WTC11 (cell line): ENCODE measurements at places on chromosomes 12 and 14. TPM values are rescaled to one million over a fixed set of nuclear protein-coding genes. Genes with fewer than 3 reads are reported as not detected.

NCAPD2 gene
- 131 to 141 TPM (median 133 TPM) in 3 replicates for total RNA-seq

DNA sequence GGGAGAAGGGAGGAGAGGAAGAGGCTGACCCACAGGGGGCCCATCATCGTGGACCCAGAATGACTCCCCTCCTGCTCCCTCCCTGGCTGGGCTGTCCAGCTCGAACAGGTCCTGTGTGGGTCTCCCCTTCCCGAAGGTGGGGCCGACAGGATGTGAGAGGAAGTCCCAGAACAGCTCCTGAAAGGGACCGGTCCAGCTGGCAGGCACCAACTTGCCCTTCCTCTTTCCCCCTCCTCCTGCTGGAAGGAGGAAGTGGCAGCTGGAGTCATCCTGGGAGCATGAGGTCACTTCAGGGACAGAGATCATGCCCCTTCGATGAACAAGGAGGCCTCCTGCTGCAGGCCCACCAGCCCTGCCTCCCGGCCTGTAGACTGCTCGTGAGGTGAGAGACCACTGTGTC, 35.0 kb upstream of the BEGAIN start:
- DNase-seq = peak; percentile 10
- peaks cover 11% of the 10 kb centered on the region for H3K4me1 ChIP-seq
- H3K27me3 ChIP-seq = peaks cover 9% of the 10 kb centered on the region
- no peak overlapping the region for H3K27ac ChIP-seq

GRCh38 chr14:64604001-64604400, 54.2 kb downstream of the PPP1R36 start:
- H3K4me1 ChIP-seq = peaks cover 3% of the 10 kb centered on the region; the same call in 1 of the 2 replicates
- H3K27ac ChIP-seq = no peak overlapping the region
- DNase-seq = no peak
- no peak overlapping the region for H3K4me3 ChIP-seq
- no peaks in the 10 kb centered on the region for H3K27me3 ChIP-seq

DNA sequence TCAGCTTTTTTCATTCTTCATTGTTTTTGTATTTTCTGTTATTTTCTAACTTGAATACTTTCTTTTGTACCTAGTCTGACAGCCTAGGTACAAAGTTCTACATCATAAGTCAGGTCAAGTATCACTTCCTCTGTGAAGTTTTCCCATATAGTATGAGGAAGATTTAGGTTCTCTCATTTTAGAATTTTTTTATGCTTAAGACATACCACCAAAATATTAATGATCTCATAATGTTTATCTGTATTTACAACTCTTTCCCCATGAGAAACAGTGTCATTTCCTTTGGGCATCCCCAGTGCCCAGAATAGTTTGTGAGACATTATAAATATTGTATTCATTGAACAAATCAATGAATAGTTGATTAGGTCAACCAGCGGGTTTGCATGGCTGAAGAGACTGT, 3.1 kb upstream of the ATF7IP start:
- H3K36me3 ChIP-seq = peaks cover 14% of the 10 kb centered on the region
- no peaks in the 10 kb centered on the region for H3K27me3 ChIP-seq
- peaks cover 6% of the 10 kb centered on the region for H3K4me1 ChIP-seq

DNA sequence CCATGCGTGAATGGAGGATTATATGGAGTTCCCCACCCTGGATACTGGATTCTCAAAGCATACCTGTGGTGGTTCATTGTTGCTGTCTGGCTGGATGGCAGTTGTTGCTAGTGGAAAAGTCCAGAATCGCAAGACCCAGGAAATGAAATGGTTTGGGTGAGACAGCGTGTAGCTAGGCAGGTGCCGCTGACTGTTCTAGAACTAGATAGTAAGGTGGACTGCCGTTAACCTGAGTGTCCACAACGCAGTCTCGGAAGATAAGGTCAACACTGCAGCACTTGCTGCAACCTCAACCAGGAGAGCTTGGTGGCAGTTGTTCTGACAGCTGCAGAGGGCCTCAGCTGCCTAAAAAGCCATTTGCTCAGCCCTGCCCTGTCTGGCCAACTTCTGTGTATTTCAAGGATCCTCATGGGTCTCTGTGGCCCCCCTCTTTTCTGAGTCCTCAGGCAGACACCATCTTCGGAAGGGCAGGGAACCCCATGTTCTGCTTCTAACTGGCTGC, 15.5 kb upstream of the IRF2BPL start:
- H3K4me3 ChIP-seq = no peak overlapping the region
- DNase-seq = no peak
- no peaks in the 10 kb centered on the region for H3K36me3 ChIP-seq
- H3K4me1 ChIP-seq = peaks cover 60% of the 10 kb centered on the region
- peak overlapping the region; percentile 2; the same call in 1 of the 2 replicates for H3K27ac ChIP-seq
- peaks cover under 1% of the 10 kb centered on the region; the same call in 1 of the 2 replicates for H3K27me3 ChIP-seq

DNA sequence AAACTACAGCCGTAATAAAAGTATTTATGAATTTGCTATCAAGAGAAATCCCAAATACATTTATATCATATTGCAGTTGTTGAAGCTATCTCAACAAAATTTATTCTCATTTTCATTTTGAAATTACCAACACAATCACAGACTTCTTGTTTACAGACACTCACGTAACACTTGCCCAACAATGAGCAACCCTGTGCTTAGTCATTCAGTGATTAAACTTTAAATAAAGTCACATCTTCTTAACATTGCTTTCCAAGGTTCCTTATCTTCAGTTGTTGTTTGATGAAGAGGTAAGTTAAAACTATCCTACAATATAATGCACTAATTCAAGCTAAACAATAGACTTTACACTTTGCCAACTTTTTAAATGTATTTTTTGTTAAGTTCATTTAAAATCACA, 601.8 kb downstream of the SLC16A7 start:
- H3K36me3 ChIP-seq = no peaks in the 10 kb centered on the region
- DNase-seq = no peak
- H3K4me3 ChIP-seq = no peak overlapping the region
- no peaks in the 10 kb centered on the region for H3K27me3 ChIP-seq
- H3K4me1 ChIP-seq = peaks cover 9% of the 10 kb centered on the region
- no peak overlapping the region for H3K27ac ChIP-seq

- no peaks in the 10 kb centered on the region for H3K27me3 ChIP-seq
- no peak overlapping the region for H3K27ac ChIP-seq
- no peak overlapping the region for H3K4me3 ChIP-seq
- no peaks in the 10 kb centered on the region for H3K4me1 ChIP-seq
- H3K36me3 ChIP-seq = no peaks in the 10 kb centered on the region
Measured at GRCh38 chr14:68172627-68173026, 353.0 kb downstream of the RAD51B start.

FAIM2 gene
- 0.18 to 0.30 TPM (median 0.22 TPM) in 3 replicates for total RNA-seq

DNA sequence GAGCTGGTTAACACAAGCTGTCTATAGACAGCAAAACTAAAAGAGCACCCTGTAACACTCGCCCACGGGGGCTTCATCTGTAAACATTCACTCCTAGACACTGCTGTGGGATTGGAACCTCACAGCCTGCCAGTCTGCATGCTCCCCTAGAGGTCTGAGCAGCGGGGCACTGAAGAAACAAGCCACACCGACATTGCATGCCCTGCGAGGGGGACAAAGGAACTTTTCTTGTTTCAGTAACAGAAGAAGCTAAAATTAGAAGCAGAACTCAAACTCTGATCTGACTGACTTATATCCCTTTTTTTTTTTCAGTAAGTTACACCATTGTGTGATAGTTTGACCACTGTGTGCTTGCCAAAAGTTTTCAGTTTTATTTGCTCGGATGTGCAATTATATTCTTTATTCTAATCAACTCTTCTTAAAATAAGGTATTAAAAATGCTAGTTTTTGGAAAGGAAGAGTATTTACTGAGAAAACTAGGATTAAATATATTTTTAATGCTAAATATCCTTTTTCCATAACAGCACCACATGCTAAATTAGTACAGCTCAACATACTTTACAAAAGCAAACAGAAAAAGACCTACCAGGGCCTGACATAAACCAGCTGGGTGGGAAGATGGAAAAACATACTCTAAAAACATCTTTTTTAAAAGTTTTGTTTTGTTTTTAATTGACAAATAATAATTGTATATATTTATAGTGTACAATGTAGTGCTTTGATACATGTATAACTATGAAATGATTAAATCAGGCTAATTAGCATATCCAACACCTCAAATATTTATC, 100.2 kb downstream of the EPS8 start:
- H3K36me3 ChIP-seq = no peaks in the 10 kb centered on the region
- peak overlapping the region; percentile 66; the same call in 1 of the 2 replicates for H3K27ac ChIP-seq
- peak; percentile 18 for DNase-seq
- H3K27me3 ChIP-seq = no peaks in the 10 kb centered on the region
- peaks cover 12% of the 10 kb centered on the region for H3K4me1 ChIP-seq
- peak overlapping the region; percentile 39; the same call in 1 of the 2 replicates for H3K4me3 ChIP-seq

DNA sequence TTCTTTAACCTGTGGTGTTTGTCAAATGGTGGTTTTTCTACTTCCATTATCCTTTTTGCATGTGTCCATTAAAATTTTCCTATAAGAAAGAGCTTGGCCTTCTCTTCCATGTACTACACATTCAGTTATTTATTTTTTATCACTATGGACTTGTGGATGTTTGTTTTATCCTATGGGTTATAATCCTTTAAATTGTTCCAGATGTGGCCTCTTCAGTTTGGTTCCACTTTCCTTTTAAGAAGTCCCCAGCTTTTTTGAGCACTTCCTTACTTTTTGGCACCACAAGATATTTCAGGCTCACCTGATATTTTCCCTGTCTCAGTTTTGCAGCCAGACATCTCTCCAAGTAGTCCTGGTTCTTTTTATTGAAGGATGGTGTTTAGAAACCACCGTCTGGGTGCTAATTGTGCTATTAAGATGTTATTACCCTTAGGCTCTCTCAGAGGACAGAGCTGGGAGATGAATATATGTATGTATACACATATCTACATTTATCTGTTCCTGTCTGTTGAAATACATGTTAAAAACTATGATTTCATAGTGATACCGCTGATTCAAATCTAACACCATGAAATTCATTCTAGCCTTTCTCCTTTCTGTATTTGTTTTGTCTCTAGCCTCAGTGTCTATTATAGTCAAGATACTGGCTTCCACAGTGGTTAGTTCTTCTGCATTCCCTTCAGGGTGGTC, 408.5 kb upstream of the RGS6 start:
- H3K36me3 ChIP-seq = peaks cover 5% of the 10 kb centered on the region
- H3K4me1 ChIP-seq = peaks cover 10% of the 10 kb centered on the region; the same call in 1 of the 2 replicates
- no peak overlapping the region for H3K27ac ChIP-seq
- DNase-seq = no peak
- H3K4me3 ChIP-seq = no peak overlapping the region

- no peaks in the 10 kb centered on the region for H3K36me3 ChIP-seq
- H3K4me3 ChIP-seq = no peak overlapping the region
- H3K4me1 ChIP-seq = no peaks in the 10 kb centered on the region
- DNase-seq = no peak
- no peak overlapping the region for H3K27ac ChIP-seq
Measured at GRCh38 chr12:58359084-58359483, 417.7 kb downstream of the ATP23 start.

DNA sequence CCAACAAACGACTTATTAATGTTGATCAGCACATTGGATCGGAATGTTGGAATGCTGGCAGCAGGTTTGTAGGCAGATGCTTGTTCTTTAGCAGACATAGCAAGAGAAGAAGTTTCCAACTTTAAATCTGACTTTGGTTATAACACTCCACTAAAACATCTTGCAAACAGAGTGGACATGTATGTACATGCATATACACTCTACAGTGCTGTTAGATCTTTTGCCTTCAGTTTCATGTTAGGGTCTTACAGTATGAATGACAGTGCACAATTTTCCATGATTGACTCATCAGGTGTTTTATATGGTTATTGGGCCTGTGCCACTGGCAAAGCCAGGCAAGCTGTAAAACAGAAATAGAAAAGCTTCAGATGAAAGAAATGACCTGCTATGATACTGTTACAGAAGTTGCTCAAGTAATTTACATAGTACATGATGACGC, 14.3 kb upstream of the DHRS7 start:
- H3K27me3 ChIP-seq = no peaks in the 10 kb centered on the region; the same call in 1 of the 2 replicates
- no peak for DNase-seq
- H3K4me1 ChIP-seq = peaks cover 10% of the 10 kb centered on the region
- H3K27ac ChIP-seq = no peak overlapping the region
- H3K36me3 ChIP-seq = no peaks in the 10 kb centered on the region

GRCh38 chr12:87793131-87793530, 236.1 kb downstream of the C12orf50 start:
- H3K36me3 ChIP-seq = no peaks in the 10 kb centered on the region
- no peak overlapping the region for H3K4me3 ChIP-seq
- H3K27ac ChIP-seq = no peak overlapping the region
- no peaks in the 10 kb centered on the region for H3K27me3 ChIP-seq

DNA sequence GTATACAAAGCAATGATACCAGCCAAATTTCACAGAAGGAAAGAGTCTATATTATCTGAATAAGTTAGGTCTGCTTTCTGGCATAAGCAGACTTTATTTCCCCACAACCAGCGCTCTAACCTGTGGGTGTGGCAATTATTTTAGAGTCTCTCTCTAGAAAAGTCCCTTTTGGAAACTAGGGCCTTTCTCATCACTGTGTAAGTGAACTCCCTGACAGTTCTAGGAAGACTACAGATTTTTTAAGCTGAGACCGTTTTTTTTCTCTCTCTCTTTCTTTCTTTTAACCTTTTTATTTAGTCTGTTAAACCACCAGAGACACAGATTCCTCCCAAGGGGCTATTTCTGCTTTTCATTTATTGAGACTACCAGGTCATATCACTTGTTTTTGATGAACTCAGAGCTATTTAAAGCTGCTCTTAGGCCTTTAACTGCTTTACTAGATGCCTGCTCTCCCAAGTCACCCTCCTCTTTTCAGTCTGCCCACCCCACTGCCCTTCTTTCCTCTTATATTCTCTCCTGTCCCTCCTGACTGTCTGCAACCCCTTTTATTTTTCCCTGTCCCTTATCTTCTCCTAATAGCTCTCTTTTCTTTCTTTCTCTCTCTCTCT, 69.2 kb upstream of the ARHGAP5 start:
- no peak overlapping the region for H3K27ac ChIP-seq
- no peak overlapping the region for H3K4me3 ChIP-seq
- no peak for DNase-seq

DNA sequence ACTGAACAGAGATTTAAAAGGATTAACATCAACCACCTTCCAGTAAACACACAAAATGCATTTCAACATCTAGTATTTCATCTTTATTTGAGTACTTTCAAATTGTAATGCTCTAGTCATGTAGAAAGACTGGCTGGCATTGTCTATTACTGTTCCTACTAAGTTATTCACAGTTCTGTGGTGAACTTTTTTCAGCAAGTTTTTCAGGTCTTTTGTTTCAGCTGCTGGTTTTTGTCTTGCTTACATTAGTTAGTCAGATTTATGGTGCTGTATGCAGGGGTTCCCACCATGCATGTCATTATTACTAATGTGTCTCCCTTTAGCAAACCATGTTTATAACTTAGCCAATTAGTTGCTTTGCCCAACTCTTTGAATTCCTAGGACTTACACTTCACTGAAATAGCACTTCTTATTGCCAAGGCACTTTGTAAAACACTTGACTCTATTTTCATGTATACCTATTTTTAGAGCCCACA, 253.4 kb upstream of the KITLG start:
- H3K36me3 ChIP-seq = peaks cover 13% of the 10 kb centered on the region
- H3K27me3 ChIP-seq = no peaks in the 10 kb centered on the region; the same call in 1 of the 2 replicates
- no peak for DNase-seq
- H3K4me1 ChIP-seq = peaks cover 13% of the 10 kb centered on the region
- H3K4me3 ChIP-seq = no peak overlapping the region

SPIC gene
- not detected in 3 replicates for total RNA-seq
